Stimulated activated CD4-positive, alpha-beta T cell treated with anti-CD3 and anti-CD28 coated beads, Interleukin-1b, Interleukin-23, amount 100 ng/mL, for 48 hours (primary cell): ENCODE measurements at places on chromosomes 1 and 21.

GRCh38 chr1:110319332-110320167, 19.6 kb upstream of the RBM15 start:
- no peak for DNase-seq

- DNase-seq: no peak
These were observed 8.3 kb upstream of the C1orf167 start for GRCh38 chr1:11753555-11754208.

DNA sequence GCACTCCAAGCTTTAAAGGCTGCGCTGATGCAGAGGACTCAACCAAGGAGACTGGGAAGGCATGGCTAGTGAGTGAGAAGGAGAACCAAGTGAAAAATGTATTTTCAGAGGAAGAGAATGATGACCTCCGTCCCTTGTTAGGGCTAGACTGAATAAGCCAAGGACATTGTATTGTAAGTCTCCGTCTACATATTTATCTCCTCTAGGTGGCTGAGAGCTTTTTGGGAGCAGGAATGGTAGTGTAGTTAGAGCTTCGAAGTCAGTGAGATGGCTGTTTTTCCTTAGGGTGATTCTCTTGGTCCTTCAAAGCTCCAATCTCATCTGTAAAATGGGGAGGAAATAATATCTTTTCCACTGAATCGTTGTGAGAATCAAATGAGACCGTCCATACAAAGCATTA, 37.6 kb downstream of the ZBTB40 start:
- no peak for DNase-seq

- DNase-seq: no peak
These were observed 208.8 kb downstream of the DAB1 start for GRCh38 chr1:57214951-57215575.

GRCh38 chr1:204888294-204888693, 17.6 kb downstream of the NFASC start:
- DNase-seq: no peak

- DNase-seq: no peak
These were observed 298.6 kb upstream of the ST6GALNAC5 start for GRCh38 chr1:76568573-76569238.

DNA sequence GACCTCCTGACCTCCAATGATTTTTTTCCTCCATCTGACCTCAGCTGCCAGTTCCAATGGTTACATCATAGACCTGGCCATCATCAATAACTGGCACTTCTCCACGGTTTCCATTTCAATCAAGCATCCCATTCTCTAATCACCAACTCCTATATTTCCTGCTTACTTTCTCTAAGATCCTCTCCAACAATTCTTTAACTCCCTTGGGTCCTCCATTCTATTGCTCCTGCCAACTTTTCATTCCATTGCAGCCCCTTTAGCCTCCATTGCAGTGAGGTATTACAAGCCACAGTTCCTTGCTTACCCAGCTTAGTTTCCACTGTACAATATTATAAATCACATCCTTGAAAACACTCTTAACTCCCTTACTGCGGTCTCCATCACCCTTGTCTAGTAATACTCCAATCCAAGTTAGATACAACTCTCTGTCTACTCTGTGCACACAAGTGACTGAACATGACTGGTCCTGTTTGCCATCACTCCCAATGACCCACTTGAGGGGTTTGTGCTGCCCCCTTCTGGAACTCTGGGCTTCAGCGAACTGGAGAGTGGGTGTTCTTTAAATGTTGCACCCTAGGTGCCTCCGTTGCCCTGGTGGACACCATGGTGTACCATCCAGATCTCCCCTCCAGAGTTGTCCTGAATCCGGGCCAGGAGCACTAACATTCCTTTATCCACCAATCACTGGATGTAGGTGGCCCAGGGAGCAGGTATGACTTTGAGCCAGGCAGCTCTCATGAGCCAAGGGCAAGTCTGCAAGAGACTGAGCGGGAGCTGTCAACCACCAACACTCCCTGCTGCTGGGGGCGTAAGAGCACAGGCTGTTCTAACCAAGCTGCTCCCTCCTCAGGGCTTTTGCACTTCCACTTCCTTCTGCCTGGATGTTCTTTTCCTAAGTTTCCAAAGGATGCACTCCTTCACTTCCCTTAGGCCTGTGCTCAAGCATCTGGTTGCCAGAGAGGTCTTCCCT, 3.7 kb upstream of the FNDC7 start:
- peak; percentile 64 for DNase-seq

- no peak for DNase-seq
These were observed 3.3 kb upstream of the COL8A2 start for GRCh38 chr1:36128126-36128904.

GRCh38 chr1:31401241-31401640, 11.8 kb upstream of the SERINC2 start:
- no peak for DNase-seq
